AG09319 (cell line): ENCODE measurements at places on chromosomes 7 and 10.

- DNase-seq: no peak
Observed at GRCh38 chr7:2115760-2116447, 116.8 kb downstream of the MAD1L1 start.

DNA sequence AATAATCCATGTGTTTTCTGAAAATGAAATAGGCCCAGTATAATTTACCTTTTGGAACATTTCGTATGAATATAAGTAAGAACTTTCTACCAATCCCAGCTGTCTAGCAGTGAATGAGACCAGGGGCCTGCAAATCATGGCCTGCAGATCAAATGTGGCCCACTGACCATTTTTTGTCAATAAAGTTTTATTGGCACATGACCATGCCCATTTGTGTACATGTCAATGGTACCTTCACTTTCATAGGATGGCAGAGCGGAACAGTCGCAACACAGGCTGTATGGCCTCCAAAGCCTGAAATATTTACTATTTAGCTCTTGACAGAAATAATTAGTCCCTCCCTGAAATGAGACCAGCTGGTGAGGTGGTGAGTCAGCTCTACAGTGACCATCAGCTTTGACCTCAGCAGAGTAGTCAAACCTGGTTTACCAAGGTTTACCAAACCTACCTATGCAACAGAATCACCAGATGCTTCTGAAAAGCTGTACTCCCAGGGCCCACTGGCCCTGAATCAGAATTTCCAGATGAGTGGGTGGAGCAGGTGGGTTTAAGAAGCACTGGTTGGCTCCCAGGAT, 13.8 kb upstream of the C10orf90 start:
- no peak for DNase-seq

DNA sequence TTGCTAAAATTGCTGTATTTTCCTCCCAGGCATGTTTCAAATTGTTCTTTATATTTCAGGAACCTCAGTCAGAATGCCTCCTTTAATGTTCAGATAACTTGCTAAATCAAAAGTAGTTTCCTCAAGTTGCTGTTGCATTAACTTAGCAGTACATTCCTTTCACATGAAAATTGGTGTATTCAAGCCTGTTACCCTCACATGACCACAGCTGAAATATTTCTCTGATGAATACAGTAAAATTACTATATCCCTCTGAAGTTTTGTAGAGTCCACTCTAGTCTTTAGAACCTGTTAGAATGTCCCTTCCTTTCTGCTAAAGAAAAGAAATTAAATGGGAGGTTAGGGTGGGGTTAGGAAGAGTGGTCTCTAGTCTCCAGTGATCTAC, 24.5 kb upstream of the C1GALT1 start:
- no peak for DNase-seq

DNA sequence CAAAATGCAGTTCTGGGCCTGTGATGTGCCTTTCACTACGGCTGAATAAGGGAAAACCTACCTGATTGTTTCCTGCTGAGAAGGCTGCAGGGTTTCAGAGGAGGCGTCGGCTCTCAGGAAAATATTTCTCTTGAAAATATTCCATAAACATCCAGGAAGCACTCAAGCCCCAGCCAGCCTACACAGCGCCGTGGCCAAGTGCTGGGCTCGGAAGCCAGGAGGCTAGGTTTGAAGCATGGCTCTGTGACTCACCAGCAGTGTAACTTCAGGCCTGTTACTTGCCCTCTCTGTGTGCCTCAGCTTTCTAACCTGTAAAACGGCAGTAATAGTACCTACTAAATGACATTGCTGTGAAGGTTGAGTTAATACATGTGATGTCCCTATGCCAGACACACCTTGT, 399.1 kb downstream of the GATA3 start:
- no peak for DNase-seq

DNA sequence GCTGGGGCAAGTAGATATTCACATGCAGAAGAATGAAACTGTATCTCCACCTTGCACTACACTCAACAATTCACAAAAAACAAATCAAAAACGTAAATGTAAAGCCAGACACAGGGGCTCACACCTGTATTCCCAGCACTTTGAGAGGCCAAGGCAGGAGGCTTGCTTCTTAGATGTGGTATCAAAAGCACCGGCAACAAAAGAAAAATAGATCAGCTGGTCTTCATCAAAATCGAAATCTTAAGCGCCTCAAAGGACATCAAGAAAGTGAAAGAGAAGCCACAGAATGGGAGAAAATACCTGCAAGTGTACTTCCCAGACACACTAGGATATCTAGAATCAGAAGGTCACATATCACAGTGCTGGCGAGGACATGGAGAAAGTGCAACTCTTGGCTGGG, 31.3 kb downstream of the GPER1 start:
- no peak for DNase-seq

- no peak for DNase-seq
Observed at GRCh38 chr7:107077699-107078516, 33.4 kb downstream of the PRKAR2B start.

GRCh38 chr10:103382769-103383168, 13.5 kb downstream of the ATP5MK start:
- no peak for DNase-seq

- no peak for DNase-seq
Observed at GRCh38 chr7:148982654-148983199, 45.6 kb downstream of the PDIA4 start.

DNA sequence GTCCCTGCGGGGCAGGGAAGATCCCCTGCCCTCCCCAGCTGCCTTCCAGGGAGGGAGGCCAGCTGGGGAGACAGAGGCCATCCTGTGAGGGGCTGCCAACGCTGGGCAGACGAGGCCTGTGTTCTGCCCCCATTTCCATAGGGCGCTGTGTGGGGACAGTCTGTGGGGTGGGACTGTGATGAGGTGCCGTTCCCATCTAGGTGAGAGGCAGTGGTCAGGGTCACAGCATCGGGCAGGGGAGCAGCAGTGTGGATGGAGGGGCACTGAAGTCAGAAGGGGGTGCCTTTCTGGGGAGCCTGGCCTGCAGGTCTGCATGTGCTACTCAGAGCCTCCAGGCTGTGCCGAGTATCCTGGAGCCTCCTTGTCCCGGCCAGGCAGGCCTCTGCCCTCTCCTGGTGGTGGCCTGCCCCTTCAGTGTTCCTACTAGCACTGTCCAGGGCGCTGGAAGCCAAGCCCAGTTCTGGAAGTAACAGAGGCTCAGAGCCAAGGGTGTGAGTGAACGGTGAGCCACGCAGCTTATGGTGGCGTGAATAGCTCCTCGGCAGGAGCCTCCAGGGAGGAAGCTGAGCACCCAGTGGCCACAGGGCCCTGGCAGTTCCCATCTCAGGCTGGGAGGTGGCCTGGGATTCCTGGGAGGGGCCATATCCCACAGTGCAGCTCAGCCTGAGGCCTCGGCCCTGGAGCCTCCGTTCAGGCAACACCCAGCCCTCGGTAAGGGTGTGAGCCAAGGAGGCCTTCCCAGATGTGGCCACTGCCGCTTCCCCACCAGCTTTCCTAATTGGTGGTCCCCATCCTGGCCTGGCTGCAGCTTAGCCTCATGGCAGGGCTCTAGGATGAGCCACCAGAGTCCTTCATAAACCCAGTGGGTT, 23.3 kb upstream of the CSGALNACT2 start:
- no peak for DNase-seq

- DNase-seq: peak; percentile 18
Observed at GRCh38 chr7:22193450-22193983, 163.4 kb downstream of the RAPGEF5 start.

GRCh38 chr10:74306227-74306982, 155.4 kb downstream of the ADK start:
- DNase-seq: no peak

DNA sequence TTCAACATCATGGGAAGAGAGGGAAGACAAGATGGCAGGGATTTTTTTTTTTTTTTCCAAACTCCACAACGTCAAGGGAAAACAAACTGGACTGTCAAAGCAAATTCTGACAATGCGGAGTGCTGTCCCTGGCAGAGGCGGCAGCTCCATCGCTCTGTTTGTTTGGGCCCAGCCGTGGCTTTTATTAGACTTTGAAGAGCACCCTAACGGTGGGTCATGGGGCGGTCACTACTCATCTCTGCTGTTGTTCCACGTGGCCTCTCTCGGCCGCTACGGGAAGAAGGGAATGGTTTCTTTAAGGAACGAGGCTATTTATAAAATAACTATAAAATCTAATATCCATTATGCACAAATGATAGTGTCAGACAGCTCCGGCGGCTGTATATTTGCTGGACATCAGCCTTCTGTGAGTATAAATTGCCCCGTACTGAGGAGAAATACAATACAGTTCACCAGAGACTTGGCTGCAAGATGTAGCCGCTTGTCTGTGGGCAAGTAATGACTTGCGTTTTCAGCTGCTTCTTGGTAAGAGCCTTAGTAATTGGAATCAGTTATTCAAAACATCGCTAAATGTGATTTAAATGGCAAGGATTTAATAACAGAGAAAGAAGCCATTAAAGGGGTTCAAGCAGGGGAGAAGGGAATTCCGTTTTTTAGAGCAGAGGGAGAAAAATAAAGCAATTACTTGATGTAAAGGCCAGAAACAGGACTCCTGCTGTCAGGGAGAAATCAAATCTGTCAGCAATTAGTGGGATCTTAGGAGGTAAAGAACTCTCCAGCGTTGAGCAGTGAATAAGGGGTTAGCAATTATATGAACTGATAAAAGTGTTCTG, 61.7 kb upstream of the RAB11FIP2 start:
- no peak for DNase-seq

GRCh38 chr7:26193432-26194207, 6.9 kb downstream of the HNRNPA2B1 start:
- no peak for DNase-seq

DNA sequence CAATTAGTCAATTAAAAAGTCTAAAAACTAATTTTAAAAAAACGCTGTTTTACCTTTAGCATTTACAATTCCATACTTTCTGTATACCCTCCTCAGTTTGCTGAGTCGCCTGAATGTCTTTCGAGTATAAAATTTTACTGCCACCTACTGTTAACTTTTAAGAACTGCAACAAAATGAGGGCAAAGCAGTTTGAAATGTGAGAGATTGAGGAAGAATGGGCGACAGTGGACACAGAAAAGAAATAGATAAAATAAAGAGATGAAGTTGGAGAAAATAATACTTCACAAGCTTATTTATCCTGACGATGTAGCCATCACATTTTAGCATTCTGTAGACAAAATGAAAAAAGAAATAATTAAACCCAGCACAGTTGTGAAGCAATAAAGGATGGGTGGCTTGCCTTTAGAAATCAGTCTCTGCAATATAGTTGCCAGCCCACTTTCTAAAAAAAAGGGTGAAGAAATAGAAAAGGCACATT, 110.8 kb upstream of the PTN start:
- DNase-seq: no peak

GRCh38 chr7:6023974-6024435, 7.2 kb upstream of the ANKRD61 start:
- no peak for DNase-seq

DNA sequence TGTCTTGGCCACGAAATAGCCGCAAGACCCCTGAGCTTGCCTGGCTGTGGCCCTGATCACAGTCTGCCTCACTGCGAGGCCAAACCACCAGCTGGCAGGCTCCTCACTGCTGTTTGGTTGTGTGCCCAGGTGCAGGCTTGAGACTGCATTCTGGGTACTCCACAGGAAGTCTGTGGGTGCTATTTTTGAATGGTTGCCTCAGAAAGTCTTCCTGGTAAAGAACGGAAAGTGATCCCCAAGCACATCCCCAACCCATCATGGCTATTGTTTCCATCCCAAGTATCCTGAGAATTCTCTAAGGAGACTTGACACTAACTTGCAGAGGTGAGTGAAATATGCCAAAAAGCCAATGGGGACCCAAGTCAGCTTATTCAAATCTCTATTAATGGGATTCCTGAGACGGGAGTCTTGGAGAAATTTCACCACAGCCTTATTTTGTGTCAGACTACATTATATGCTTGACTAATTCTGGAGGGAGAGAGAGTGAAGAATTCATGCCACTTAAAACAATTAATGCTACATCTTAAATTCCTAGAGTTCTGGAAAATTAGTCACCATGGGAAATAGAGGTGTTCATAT, 170.9 kb downstream of the RAMP3 start:
- no peak for DNase-seq

DNA sequence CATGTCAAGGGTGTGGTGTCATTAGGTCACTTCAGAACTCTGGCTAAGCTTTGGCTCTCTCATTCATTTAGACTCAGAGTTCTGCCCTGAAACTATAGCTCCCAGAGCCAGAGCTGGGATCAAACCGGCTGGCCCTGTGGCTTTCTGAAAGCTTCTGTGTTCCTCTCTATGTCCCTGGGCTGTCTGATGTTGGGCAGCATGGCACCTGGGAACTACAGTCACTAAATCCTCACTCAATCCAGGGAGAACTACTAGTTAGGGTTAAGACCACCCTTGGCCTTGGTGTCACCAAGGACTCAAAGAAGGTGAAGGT, 13.2 kb downstream of the ATG9B start:
- DNase-seq: no peak

GRCh38 chr7:68707159-68707558, 891.1 kb upstream of the AUTS2 start:
- no peak for DNase-seq

DNA sequence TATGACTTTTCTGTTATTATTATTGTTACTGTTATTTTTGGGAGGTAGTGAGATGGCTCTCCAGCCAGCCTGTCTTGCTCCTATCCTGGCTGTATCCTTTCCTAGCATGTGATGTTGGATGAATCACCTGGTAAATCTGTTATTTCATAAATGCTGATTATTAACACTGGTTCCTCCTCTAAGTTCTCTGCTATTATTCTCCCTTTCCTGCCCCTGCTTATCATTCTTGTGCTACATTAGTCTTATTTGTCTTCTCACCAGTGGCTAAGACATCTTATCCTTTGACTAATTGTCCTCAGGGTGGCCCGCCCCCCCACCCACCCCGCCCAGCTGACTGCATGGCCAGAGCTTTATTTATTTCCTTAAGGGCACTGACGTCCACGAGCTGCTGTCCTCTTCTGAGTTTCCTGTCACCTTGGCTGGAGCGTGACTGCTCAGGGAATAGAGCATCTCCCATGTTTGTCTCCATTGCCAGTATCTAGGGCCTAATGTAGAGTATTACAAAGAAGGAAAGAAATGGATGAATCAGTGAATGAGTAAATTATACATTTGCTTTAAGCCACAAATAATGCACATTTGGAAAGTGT, 110.1 kb upstream of the KLF6 start:
- DNase-seq: no peak

DNA sequence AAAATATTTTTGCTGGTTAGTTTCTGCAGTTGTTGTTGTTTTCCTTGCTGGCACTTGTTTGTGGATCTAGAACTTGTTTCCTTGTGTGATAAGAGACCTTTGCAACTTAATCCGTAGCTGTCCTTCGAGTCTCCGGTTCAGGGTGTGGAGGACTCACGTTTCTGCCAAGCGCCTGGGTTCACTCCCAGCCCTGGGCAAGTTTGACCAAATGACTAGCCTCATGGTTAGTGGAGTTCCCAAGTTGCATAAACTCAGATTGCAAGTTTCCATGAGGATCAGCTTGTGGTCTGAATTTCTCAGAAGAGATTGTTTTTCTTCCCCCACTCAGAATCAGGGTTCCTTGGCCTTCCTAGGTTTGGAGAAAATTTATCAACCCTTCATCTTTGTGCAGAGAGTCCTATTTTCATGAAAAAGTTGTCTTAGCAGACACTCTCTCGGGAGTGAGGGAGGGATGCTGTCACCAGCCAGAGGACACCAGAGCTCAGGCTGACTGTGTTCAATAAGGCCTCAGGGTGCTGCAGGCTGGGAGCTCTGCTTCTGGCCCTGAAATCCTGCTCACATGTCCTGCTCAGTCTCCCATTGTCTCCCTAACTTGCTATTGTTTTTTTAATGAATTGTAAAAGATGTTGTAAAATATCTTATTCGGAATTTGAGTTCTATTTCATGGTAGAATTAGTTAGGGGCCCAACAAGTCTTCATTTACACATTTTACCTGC, 377.7 kb upstream of the KLF6 start:
- no peak for DNase-seq
